PC-3 (cell line): ENCODE measurements at places on chromosomes 13 and 19. TPM values are rescaled to one million over a fixed set of nuclear protein-coding genes. Genes with fewer than 3 reads are reported as not detected.

GRCh38 chr13:82867284-82867683 lies 1015.0 kb downstream of the SLITRK1 start:
- H3K4me3 ChIP-seq = no peak overlapping the region
- no peaks in the 10 kb centered on the region for H3K27me3 ChIP-seq
- DNase-seq = no peak
- no peaks in the 10 kb centered on the region for H3K4me1 ChIP-seq

- no peaks in the 10 kb centered on the region for H3K36me3 ChIP-seq
- no peaks in the 10 kb centered on the region for H3K27me3 ChIP-seq
- peak; percentile 56 for DNase-seq
- no peak overlapping the region for H3K4me3 ChIP-seq
Observed at GRCh38 chr13:112905990-112906641, 62.9 kb upstream of the MCF2L start.

DNA sequence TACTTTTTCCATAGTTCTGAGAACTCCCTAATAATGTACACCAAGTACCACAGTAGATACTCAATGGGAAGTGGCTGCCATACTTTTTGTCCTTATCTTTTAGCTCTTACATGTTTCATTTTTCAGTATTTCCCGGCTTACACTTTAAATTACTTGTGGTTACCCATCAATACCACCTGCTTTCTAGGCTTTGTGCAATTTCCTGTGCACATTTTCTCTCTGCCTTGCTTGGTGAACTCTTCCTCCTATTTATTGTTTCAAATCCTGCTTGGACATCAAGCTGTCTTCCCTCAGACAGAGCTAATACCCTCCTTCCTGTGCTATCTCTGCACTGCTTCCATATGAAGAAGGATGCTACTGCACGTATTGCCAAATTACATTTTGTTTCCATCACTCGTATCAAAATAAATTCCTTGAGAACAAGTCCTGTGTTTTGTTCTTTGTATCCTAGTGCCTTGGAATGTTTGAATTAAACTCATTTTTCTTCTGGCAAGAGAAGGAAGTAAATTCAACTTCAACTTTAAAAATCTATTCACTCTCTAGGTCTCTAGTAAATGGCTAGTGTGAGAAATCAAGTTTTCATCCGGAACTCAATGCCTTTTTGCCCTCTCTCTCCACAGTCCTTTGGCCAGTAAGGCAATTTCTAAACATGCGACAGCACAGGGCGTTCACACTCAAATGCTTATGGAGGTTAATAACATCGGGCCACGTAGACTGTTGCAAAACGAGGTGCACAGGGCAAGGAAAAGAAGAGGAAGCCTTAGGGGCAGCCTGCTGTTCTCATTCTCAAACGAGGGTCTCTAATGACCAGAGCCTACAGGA lies 5.6 kb downstream of the ZAR1L start:
- H3K4me1 ChIP-seq = no peaks in the 10 kb centered on the region
- no peaks in the 10 kb centered on the region for H3K36me3 ChIP-seq
- peak; percentile 3 for DNase-seq
- no peaks in the 10 kb centered on the region for H3K27me3 ChIP-seq
- peak overlapping the region; percentile 11; the same call in 1 of the 2 replicates for H3K4me3 ChIP-seq

GRCh38 chr13:37791699-37792098 lies 77.9 kb downstream of the TRPC4 start:
- no peak for DNase-seq
- no peaks in the 10 kb centered on the region for H3K4me1 ChIP-seq
- H3K27ac ChIP-seq = no peak overlapping the region
- H3K27me3 ChIP-seq = peaks cover 7% of the 10 kb centered on the region

DNA sequence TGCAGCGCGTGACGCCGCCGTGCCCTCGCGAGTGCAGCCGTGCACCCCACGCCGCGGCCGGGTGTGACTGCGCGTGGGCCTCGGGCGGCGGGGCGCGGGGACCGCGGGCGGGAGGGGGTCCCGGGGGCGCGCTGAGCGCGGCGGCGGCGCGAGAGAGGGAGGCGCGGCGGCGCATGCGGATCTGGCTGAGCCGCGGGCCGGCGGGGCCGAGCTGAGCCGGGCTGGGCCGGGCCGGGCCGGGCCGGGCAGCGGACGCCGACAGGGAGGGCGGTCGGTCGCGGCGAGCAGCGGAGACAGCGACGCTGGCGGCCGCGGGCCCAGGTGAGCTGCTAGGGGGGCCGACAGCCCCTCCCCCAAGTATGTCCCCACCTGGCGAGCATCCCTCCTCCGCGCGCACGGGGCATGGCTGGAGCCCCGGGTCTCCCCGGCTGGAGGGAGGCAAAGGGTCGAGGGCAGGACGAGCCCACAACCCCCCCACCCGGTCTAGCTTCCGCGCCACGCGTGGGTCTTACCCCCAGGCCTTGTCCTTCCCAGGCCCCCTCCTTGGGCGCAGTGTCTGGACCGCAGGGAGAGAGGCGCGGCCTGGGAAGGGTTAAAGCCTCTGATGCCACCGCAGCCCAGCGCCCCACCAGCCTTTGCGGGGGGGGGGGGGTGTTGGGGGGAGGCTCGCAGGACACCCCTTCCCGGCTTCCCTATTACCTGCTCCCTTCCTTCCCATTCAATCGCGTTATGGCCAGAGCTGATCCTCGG lies at the start of gene SPTBN4:
Gene SPTBN4 (plus strand): TSS at position 17 of the 750 bp plus-strand sequence. CDS start 5,621 bp downstream, outside the sequence.
- no peak within 1 kb of the TSS for H3K27ac ChIP-seq
- H3K4me1 ChIP-seq = peaks cover 20% of the 10 kb centered on the region
- H3K36me3 ChIP-seq = no peaks in the 10 kb centered on the region
- H3K27me3 ChIP-seq = no peaks in the 10 kb centered on the region

DNA sequence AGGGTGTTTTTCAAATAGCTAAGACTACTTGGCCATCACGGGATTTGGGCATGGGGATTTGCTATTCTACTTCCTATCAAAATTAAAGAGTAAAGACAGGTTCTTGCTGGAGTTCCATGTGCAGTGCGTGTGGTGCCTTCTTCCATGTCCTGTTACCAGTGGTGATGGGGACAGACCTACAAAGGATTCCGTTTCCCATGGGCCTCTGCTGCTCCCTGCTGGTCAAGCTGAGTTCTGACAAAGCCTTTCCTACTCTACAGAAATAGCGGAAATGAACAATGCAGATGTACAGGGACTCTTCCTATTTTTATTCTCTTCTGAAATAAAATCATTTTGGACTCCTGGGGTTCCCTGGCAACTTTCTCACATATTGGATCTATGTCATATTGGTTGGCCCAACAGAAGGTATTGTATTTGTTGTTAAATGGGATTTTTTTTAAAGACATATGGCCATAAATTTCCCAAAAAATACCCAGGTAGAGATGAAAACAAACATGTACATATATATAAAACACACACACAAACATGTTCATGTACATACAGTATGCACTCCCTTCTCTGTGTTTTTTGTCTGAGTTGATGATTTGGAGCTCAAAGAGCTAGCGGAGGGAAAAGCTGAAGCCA lies 90.5 kb upstream of the SLC15A1 start:
- peaks cover 5% of the 10 kb centered on the region for H3K4me1 ChIP-seq
- H3K27me3 ChIP-seq = no peaks in the 10 kb centered on the region
- DNase-seq = peak; percentile 69
- no peaks in the 10 kb centered on the region for H3K36me3 ChIP-seq

DNA sequence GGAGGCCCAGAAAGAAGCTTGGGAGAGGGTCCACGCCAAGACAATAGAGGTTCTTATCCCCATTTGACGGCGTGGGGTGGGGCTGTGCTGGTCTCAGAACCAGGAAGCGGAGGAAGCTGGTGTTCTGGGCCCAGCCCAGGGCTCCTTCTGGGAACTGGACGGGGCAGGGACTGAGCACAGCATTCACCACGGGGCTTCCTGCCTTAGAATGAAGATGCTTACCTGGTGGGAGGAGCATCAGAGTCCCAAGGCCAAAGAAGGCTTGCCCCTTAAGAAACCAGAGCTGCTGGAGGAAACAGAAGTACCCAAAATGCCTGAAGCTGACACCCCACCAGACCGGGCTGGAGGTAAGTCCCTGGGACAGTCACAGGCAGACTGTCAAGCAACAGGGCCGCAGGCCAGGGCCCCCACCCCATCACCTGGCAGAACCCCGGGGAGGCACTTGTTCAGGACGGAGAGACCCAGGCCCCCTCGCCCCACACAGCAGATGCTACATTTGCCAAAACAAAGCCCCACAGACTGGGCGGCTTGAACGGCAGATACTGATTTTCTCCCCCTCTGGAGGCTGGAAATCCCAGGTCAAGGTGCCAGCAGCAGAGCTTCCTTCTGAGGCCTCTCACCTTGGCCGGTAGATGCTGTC lies 17.8 kb upstream of the IGLON5 start:
- H3K4me1 ChIP-seq = no peaks in the 10 kb centered on the region
- no peak overlapping the region for H3K4me3 ChIP-seq
- H3K27me3 ChIP-seq = peaks cover 91% of the 10 kb centered on the region
- no peak for DNase-seq

DNA sequence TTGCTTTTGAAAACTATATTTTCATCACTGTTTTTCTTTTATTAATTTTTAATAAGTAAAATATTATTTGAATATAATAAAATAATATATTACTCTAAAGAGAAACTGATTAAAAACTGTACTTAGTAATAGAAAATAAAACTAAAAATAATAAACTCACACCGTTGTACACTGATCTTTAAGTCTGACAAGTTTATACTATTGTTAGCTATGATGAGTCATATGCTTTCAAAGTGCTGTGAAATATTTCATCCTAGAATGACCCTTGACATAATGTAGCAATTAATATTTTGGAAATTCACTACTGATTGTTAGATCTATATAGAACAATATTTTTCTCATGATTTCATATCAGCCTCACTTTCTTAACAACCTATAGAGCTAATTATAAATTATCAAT lies 1040.6 kb upstream of the SPRY2 start:
- H3K4me1 ChIP-seq = no peaks in the 10 kb centered on the region
- H3K4me3 ChIP-seq = no peak overlapping the region
- H3K27me3 ChIP-seq = no peaks in the 10 kb centered on the region
- no peaks in the 10 kb centered on the region for H3K36me3 ChIP-seq
- H3K27ac ChIP-seq = no peak overlapping the region
- DNase-seq = no peak

DNA sequence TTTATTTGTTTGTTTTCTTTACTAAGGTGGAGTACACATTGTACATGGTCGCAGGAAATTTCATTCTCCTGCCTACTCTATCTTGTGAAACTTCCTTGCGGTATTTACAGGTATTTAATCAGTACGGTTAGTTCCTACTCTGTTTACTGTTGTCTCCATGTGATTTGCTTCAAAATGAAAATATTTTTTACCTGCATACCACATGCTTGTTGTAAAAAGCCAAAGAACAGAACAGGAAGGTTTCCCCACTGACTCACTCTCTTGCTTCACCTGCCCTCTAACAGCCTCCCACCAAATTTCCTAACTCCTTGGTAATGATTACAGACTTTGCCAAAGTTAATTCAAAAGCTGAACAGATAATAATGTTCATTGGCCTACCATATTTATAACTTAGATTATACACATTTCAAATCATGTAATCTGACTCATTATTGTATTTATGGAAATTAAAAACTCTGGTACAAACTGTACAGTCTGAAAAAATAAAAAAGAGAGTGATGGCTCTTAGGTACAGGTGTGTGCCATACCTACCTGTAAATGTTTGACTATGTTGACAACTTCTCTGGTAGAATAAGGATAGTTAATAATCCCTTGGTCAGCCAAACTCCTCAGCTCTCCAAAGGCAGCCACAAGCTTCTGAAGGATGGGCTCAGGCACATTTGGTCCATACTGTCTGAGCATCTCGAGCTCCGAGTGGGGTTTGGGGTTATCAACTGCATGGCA lies 239.9 kb downstream of the VWA8 start:
- no peak overlapping the region for H3K4me3 ChIP-seq
- H3K4me1 ChIP-seq = no peaks in the 10 kb centered on the region
- no peaks in the 10 kb centered on the region for H3K27me3 ChIP-seq
- H3K36me3 ChIP-seq = no peaks in the 10 kb centered on the region; the same call in 1 of the 2 replicates
- peak; percentile 1 for DNase-seq

DNA sequence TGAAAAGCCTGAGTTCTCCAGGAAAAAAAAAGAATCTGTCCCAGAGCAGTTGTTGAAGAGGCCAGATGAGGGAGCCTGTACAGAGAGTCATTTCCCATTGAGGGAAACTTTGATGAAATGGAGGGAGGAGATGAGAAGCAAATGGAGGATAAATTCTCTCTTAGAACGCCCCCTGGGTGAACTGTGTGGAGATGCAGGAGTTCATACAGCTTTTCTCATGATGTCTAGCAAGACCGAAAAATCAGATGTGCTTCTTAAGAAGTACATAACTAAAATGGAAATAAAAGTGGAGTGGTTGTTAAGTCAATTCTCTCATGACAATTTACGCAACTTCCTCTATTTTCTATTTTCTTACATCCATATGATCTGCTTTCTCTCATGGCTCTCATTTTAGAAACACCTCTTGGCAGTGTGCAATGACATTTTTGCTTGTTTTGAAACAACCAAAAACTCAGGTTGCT lies 1263.1 kb downstream of the PCDH9 start:
- H3K27ac ChIP-seq = no peak overlapping the region
- no peak overlapping the region for H3K4me3 ChIP-seq
- peaks cover 6% of the 10 kb centered on the region for H3K4me1 ChIP-seq
- H3K27me3 ChIP-seq = no peaks in the 10 kb centered on the region

GRCh38 chr19:1471515-1472160 lies 7.4 kb downstream of the C19orf25 start:
- no peaks in the 10 kb centered on the region for H3K27me3 ChIP-seq
- no peak overlapping the region for H3K27ac ChIP-seq
- DNase-seq = peak; percentile 31
- H3K4me1 ChIP-seq = peaks cover 18% of the 10 kb centered on the region

DNA sequence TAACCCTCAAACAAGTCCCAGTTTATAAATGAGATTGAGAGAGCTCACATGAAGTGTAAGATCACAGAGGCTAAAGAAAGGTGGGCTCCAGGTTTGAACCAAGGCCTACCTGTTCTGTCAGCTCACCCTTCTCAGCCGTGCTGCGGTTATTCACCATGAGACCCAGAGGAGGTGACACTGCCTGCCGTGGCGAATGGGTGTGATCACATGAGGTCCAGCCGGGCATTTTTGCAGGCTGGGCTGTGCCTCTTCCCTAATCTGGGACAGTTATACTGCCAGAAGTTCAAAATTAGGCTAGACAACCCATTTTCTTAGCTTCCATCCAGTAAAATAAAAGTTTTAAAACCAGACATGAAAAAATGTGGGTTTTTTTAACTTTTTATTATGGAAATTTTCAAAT lies 146.8 kb downstream of the FOXO1 start:
- H3K4me1 ChIP-seq = no peaks in the 10 kb centered on the region
- H3K27me3 ChIP-seq = no peaks in the 10 kb centered on the region
- DNase-seq = no peak

- H3K36me3 ChIP-seq = no peaks in the 10 kb centered on the region; the same call in 1 of the 2 replicates
- H3K27ac ChIP-seq = no peak overlapping the region
- H3K4me3 ChIP-seq = no peak overlapping the region
- peaks cover 16% of the 10 kb centered on the region for H3K4me1 ChIP-seq
- DNase-seq = no peak
Observed at GRCh38 chr19:15288146-15288963, 44.0 kb downstream of the BRD4 start.

GRCh38 chr19:6765738-6766356 lies 1.4 kb downstream of the SH2D3A start:
- peaks cover 31% of the 10 kb centered on the region for H3K4me1 ChIP-seq
- peak; percentile 99 for DNase-seq
- H3K27ac ChIP-seq = peak overlapping the region; percentile 95
- peak overlapping the region; percentile 73 for H3K4me3 ChIP-seq
- H3K27me3 ChIP-seq = no peaks in the 10 kb centered on the region
- H3K36me3 ChIP-seq = peaks cover 18% of the 10 kb centered on the region

KLF16 gene
- total RNA-seq = 15.1 and 20.9 TPM in 2 replicates

S1PR5 gene
- total RNA-seq = 2.4 and 4.1 TPM in 2 replicates

TEX29 gene
- not detected in 2 replicates for total RNA-seq

PRODH2 gene
- not detected in 2 replicates for total RNA-seq

NCAN gene
- 0.15 TPM in 1 of 2 replicates, not detected in the other for total RNA-seq

ZNF136 gene
- total RNA-seq = 7.9 and 8.7 TPM in 2 replicates

SSC5D gene
- total RNA-seq = 0.17 TPM in 1 of 2 replicates, not detected in the other

CCDC122 gene
- 4.6 TPM in 2 replicates for total RNA-seq
